ENCODE measurements at places on chromosomes 6 and 20.

DNA sequence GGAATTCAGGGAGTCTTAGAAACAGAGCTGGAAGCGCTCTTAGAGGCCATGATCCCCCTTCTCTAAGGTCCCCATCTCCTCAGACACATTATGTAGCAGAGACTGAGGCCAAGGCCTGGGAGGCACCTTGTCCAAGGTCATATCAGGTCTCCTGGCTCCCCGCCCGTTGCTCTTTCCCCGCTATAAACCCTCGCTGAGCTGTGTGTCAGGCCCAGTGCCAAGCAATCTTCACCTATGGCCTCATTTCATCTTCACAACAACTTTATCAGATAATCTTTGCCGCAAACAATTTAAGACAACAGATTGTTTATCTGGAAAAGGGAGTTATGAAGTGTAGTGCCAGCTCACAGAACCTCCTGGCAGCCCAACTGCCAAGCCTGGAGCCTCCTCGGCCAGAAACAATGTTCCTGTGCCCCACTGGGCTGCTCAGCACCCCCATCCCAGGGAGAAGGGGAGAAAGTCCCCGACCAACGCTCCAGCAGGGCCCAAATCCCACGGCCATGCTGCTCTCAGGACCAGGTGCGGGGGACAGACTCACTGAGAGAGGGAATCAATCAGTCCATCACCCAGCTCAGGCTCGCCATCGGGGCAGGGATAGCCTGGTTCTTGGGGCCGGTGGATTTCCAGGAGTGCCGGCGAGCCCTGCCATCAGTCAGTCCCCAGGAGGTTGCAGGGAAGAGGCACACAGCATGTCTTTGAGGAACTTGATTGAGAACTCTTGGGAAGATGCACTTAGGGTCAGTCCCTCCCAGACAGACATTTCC, 16.9 kb upstream of the FANCE start:
- DNase-seq, result no peak

GRCh38 chr20:49701916-49702315, 11.8 kb downstream of the B4GALT5 start:
- DNase-seq, result no peak

DNA sequence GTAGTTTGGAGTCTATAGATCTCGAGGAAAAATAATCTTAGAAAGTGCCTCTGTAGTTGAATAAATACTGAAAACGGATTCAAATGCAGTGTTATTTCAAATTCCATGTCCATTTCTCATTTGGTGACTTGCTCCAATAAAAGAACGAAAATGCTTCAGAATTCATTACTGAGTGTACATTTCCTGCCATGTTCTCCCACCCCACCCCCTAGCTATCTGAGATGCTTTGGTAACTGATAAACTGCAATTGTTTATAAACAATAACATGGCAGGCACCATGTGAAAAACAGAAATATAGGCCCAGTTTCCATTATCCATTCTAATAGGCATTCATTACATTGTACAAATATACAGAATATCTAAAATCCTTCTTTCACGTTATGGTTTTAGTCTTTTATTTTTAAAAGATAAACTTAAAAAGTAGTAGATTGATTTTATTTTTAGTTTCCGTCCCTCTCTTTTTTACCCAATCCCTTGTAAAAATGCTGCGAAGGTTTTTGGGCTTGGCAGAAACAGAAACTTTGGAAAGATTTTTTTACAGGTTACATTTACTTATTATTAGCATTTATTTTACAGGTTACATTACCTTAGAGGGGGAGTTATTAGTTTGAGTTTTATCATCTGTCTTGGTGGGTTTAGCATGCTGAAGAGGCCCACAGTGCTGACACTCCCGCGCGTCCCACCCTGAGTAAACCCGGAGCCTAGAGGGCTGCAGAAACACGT, 1.5 kb downstream of the FAM162B start:
- no peak for DNase-seq

DNA sequence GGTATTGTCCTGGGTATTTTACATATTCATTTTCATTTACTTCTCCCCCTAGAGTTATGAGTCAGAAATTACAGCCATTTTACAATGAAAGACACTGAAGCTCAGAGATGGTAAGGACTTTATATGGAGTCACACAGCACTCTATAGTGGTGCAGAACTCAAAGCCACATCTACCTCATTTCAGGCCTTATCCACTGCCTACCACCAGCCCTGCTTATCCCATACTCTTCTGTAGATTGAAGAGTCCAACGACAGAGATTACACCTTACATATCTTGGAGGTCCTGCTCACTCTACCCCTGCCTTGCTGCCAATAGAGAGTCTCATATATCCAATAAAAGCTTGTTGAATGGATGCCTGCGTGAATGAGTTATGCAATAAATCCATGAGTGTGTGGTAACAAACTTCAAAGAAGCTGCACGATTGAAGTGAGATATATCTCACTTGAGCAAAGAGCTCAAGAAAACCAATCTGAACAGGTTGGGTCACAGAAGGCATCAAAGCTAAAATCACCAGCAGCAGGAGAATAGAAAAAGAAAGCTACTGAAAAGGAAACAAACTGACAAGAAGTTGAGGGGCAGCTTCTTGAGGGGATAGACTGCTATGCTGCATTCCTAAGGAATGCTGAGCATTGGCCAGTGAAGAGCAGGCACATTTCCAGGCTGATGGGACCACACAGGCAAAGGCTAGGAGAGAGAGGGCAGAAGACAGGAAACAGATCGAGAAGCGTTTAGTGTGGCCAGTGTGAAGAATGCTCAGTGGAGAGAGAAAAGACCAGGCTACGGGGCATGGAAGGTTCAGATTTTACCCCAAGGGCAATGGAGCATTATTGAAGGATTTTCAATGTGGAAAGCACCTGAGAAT, 585.6 kb downstream of the DHX35 start:
- DNase-seq, result no peak

DNA sequence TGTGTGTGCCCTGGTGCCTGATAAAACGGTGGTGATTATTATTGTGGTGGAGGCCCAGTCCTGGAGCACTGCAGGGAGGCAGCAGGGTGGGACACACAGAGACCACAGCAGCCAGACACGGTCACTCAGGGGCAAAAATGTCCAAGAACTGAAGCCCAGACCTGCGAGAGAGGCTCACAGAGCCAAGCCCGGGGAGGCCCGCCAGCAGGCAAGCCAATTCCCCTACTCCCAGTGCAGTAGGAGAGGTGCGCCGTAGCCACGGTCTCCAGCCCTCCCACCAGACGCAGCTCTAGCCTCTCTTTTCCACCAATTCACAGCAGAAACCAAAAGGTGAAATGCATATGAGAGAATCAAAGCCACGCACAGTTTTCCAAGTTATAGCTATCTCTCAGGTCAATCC, 179.4 kb upstream of the TAB2 start:
- DNase-seq, result no peak

GRCh38 chr6:107132330-107132954, 17.1 kb upstream of the BEND3 start:
- DNase-seq, result no peak

DNA sequence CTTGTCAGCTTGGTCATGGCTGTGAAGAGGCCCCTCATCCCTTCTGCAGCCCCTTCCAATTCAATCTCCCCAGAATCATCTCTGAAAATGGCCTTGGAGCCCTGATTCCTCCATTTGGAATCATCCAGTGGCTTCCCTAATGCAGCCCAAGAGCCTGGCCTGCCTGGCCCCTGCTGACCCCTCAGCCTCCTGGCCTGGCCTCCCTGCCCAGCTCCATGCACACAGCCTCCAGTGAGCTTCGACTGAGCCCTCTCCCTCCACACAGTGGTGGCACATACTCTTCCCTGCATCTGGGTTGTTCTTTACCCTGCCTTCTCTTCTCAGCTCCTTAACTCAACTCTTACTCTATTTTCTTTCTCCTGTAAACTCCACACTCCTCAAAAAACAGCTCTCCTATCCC, 120.9 kb downstream of the ANKRD60 start:
- no peak for DNase-seq

GRCh38 chr6:127249621-127250020, 17.0 kb upstream of the RNF146 start:
- no peak for DNase-seq

DNA sequence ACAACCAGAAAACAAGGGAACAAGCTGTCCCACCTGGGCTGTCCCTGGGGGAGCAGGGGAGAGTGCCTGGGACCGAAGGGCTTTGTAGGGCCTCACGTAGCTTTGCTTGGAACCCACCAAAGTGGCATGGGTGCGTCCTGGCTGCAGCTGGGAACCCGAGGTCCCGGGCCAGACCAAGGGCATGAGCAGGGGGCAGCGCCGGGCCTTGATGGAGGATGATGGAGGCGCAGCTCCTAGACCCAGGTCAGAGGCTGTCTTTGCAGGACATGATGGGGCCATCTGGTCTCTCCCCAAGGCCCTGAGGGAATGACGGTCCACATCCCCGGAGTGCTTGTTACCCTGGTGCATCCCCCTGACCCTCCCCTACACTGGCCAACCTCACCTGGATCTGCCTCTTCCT, 7.6 kb upstream of the OSBPL2 start:
- DNase-seq, result no peak

DNA sequence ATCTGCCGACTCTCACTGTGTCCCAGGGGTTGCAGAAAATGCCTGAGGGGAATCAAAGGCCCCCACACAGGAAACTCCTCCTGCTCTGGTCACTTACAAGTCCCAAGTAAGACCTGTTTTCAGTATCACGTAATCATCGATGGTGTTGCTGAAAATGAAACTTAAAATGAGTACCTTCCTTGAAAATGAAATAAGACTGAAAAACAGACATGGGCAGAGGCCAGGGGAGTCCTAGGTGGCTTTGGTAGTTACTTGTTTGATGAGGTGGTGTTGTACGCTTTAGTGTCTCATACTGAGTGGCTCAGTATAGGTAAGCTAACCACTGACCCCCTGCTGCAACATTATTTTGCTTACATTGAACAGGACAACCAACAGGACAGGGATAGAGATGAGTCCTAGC, 43.0 kb upstream of the SYNCRIP start:
- no peak for DNase-seq

DNA sequence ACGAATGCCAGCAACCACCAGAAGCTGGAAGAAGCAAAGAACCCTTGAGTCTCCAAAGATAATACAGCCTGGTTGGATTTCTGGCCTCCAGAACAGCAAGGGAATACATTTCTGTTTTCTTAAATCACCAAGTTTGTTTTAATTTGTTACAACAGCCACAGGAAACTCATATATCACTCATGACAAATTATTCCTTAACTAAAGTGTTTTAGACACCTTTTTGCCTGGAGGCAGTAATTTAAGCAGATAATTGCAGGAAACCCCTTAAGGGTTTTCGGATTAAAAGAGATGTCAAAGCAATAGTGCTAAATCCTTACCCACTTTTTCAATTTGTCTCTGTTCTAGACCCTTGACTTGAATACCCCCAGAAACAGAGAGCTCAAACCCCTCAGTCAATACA, 1050.0 kb downstream of the EPHA7 start:
- DNase-seq, result no peak

DNA sequence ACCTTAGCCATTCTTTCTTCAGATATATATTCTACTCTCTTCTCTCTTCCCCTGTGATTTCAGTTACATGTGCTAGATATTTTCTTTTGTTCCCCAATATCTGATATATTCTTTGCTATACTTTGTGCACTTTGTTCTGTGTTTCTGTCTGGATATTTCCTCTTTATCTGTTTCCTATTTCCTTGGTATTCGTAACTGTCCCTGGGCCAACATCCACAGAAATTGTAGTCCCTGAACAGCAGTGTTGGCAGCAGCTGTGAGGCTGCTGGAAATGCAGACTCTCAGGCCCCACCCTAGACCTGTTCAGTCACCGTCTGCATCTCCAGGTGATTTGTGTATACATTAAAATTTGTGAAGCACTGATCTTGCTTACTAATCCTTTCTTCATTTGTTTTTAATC, 522.9 kb upstream of the SOX4 start:
- DNase-seq, result no peak

DNA sequence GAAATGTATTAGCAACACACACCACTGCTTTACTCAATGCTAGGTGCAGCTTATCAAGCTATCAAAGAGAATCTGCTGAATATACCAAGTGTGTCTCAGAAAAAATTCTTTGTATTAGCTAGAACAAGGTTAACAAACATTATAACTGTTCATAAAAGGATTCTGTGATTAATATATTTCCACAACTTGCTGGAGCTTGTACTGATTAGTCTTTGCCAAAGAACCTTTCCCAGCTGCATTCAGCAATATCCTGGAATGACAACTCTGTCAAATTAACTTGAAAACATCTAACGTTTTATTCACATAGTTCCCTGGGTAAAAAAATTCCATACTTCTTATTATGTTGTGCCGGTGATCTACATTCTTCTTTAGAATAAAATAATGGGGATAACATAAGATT, 252.7 kb downstream of the FOXC1 start:
- no peak for DNase-seq

GRCh38 chr6:116531675-116532570, 13.6 kb downstream of the TRAPPC3L start:
- peak; percentile 45 for DNase-seq

DNA sequence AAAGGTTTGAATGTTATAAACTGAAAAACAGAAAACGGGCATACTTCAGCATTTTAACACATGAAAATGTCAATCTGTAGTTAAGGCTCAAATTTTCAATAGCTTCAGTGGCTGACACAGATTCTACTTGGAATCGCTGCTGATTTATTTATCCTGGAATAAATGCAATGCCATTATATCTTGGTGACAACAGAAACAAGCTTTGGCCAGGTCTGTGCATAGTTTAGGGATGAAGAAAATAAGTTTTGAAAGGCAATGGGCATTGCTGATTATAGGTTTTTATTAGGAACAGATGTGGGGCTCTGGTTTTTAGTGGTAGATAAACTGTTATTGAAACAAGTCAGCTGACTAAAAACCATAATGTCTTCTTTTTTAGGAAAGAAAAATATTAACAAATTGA, 96.8 kb upstream of the SOX4 start:
- no peak for DNase-seq

GRCh38 chr6:137846274-137846673, 20.8 kb upstream of the TNFAIP3 start:
- DNase-seq, result no peak

- DNase-seq, result no peak
These were observed 36.6 kb upstream of the HDAC2 start for GRCh38 chr6:114007516-114007915.

DNA sequence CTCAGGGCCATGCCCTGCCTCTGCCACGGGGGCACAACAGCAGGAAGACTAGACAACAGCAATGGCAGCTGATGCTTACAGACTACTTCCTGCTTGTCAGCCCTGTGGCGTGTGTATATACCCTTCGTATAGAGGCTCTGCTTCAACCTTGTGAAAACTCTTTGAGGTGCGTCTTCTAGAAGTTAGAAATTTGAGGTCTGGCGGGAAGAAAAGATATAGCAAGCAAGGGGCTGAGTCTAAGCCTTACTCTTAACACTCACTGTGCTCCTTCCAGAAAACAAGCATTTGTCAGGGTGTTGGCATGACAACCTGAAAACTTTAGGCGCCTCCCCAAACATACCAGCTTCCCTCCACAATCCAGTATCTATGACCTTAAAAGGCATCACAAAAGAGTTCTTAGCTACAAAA, 33.3 kb downstream of the JPH2 start:
- DNase-seq, result no peak

- DNase-seq, result no peak
These were observed 20.2 kb downstream of the EYA2 start for GRCh38 chr20:46914789-46915379.

DNA sequence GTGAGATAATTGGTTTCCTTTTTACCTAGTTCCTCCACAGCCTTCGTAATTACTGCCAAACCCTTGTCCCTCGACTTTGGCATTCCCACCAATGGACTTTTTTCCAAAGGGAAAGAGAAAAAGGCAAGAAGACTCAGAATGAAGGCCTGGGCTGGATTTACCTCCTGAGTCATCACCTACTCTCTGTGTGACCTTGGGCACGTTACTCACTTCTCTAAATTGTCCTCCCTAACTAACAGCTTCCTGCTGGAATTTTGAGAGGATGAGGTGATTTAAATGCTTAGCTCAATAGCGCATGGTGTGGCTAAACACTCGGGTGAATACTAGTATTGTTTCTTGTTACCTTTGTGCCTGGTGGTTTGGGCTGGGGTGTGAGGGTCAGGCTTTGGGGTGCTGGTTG, 146.6 kb downstream of the DHX35 start:
- no peak for DNase-seq
